ENCODE measurements at places on chromosomes 3 and 15.

DNA sequence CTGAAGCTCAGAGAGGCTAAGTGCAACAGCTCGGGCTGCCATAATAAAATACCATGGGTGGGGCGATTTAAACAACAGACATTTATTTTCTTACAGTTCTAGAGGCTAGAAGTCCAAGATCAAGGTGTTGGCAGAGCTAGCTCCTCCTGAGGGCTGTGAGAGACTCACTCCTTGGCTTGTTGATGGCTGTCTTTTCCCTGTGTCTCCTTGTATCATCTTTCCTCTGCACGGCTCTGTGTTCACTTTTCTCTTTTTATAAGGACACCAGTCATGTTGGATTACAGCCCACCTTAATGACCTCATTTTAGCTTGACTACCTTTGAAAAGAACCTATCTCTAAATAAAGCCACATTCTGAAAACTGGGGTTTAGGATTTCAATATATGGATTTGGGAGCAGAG, 129.7 kb downstream of the RPL22L1 start:
- no peak for DNase-seq

DNA sequence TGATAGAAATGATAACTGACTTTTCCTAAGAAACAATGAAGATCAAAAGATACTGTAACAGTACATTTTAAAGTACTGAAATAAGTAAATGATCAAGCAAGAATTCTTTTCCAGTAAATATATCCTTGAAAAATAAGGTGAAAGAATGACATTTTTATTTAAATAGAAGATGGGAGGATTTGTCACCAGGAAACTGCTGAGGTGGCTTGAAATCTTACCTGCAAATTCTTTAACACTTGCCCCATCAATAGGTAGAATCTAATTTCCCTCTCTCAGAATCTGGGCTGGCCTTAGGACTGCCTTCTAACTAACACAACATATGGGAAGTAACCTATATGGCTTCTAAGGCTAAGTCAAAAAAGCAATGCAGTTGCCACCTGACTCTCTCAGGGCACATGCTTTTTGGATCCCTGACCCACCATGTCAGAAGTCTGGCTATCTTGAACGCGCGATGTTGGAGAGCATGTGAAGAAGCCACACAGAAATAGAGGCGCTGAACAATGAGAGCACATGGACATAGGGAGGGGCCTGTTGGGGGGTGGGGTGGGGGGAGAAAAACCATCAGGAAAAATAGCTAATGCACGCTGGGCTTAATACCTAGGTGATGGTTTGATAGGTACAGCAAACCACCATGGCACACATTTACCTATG, 11.5 kb downstream of the ACSBG1 start:
- no peak for DNase-seq

DNA sequence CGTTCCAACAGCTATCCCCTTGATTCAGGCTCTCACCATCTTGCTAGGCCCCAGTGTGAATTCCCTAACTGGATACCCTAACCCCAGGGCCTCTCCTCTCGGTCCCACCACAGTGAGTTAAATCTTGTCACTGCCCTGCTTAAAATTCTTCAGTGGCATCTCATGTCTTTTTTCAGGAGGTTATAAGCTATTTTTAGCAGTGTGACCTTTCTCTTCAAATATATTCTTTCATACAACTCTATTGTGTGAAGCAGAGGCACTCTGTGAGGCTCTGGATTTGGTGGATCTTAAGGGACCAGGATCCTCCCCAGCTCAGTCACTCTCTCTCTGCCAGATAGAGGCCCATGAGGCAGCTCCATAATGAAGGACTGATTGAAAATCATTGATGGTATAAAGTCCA, 760.4 kb downstream of the NTRK3 start:
- DNase-seq: no peak

GRCh38 chr3:159263750-159264553, 462.1 kb downstream of the MFSD1 start:
- no peak for DNase-seq
